ENCODE measurements at places on chromosomes 4 and X.

GRCh38 chr4:168859888-168860694 is 150.0 kb downstream of the CBR4 start:
- DNase-seq = no peak

DNA sequence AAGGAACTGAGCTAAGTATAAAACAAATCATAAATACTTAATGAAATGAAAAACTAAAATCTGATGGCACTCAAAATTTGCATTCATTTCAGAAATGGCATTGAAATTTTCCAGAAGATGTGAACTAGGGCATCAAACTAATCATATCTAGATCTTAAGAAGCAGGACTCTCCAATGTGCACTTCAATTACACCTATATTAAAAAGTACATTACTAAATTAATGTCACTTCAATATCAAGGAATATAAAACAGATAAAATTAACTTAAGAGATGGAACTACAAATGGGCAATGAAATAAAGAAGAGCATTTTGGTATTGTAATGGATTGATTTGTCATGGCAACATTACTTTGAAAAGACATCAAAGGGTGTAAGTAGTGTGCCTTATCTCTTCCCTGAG is 20.3 kb downstream of the NPY2R start:
- DNase-seq = no peak

DNA sequence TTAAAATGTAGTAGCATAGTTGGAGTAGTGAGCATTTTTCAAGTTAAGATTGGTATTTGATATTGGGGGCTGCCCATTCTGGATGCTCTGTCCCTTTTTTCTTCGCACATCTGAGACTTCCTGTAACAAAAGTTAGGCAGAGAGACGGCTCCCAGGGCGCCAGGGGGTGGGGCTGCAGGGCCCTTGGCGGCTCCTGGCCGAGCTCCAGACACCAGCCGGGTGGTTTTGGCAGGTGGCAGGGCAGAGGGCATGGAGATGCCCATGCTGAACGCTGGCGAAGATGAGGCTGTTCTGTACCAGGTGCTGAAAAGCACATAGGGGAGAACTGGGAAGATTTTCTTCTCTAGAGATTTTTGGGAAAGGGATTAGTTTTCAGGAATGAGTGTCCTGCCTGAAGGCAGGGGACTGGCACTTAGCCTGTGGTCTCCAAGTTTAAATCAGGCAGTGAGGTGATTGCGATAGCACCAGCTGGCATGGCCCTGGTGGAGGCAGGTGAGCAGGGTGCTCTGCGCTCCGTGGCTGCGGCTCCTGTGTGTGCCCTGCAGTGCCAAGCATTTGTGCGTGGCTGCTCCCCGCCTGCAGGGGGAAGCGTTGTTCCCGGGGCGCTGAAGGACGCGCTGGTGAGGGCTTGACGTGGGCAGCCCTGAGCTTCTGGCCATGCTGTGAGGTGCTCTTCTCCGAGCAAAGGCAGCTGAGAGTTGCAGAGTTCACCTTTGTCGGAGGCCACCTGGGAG is 23.6 kb upstream of the HGFAC start:
- DNase-seq = no peak

- DNase-seq = no peak
These were observed 183.1 kb upstream of the LEF1 start for GRCh38 chr4:108351791-108352190.

DNA sequence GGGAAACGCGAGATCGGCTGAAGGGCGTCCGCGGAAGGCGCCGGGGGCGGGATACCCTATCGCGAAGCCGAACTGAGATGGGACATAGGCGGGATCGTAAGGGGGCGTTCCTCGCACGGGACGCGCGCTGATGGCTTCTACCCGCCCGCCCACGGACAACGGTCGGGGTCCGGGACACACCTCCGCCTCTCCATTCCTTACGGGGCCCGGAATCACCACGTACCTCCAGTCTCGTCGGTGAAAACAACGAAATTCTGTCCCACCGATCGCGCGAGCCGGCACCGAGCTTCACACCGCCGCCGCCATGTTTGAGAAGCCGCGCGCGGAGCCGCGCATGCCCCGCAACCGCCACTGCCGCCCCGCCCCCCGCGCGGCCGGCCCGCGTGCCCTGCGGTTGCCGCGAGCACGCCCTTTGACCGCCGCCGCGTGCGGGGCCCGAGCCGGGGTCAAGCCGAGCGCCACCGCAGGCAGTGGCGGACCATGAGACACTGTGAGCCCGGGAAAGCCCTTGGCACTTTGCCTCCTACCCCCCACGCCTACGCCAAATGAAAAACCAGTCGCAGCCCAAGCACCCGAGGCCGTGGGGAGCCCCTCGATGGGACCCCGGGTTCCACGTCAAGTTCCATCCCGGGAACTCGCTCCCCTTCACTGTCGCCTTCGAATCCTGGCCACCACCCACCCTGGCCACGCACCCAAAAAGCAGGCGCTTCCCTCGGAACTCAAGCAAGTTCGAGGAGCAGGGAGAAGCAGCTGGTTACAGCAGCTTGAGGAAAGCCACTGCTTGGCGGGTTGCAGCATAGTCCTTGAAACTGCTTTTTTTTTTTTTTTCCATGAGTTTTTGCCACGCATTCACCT is at the start of gene SCML2:
Gene SCML2 (minus strand): TSS at position 320 of the 855 bp plus-strand sequence. CDS start 20,617 bp downstream, outside the sequence.
- peak; percentile 0 for DNase-seq

- DNase-seq = no peak
These were observed 3.2 kb downstream of the GATA1 start for GRCh38 chrX:48789366-48790220.

DNA sequence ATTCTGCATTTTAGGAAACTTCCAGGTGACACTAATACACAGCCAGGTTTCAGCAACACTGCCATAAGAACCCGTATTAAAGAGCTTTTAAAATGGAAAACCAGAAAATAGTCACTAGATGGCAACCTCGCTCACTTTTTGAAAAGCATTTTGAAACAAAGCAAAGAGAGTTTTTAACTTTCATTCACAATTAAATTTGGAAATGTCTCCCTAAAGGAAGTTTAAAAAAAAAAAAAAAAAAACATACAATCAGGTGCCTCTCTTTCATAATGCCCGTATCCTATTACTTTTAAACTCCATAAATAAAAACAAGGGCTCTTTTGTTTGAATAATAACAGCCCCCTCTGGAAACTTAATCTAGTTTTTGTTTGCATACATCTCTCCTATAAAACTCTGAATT is 20.3 kb downstream of the MEPE start:
- DNase-seq = no peak

Data from T-cell (primary cell).